Testis (tissue), 5 donors: ENCODE measurements at places on chromosomes 1 and 21. TPM values are rescaled to one million over a fixed set of nuclear protein-coding genes. Genes with fewer than 3 reads are reported as not detected.

Gene GOLT1A
- 1.5 TPM for total RNA-seq

Gene LINGO4
- total RNA-seq, result 3.5 TPM

Gene SLC35E2B
- total RNA-seq, result 48.8 TPM

Gene S100A9
- total RNA-seq, result 4.6 TPM

Gene SEC16B
- 5.9 TPM for total RNA-seq

Gene TRAF5
- total RNA-seq, result 20.3 TPM

Gene OR6N1
- 1.0 TPM for total RNA-seq

DNA sequence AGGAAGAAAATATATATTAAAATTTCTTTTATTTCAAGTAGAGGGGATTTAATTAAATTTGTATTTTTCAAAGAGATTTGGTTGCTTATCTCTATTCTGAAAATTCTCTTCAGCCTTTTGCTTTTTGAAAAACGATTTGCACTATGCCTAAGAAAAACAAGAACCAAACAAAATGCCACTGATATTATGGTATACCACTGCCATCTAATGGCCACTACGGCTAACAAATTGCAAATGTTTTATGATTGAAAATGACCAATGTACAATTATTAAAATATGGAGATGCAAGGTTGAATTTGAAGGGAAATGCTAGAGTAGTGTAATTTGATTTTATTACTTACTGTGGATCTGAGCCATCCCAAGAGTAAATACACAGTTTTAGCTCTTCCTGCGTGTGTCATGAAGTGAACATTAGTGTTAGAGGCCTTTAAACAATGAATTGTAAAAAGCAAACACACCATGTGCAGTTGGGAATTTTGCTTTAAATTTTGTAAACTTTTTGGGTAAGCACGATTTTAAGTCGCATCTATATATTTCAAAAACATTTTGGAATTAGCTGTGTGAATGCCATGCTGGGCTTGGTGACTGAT, 137.4 kb upstream of the USP25 start:
- DNase-seq, result no peak

- DNase-seq, result no peak
Measured at GRCh38 chr21:33844104-33844889, 71.3 kb downstream of the ATP5PO start.

DNA sequence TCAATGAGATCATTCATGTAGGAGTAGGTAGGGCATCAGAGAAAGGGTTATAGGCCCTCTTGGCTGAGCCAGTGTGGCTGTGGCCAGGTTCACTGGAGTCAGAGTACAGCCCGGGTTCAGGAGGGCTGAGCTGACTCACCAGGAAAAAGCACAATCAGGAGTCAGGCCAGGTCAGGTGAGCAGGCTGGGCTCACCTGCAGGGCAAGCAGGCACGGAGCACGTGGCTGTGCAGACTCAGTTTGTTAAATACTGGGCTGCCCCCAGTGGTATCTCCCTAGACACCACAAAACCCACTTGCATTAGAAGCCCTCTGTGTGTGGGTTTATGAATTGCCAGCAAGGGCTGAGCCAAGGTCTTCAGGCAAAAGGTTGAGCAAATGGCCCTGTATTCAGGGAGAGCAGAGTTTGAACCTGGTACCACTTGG, 122.1 kb upstream of the SERBP1 start:
- DNase-seq, result no peak

DNA sequence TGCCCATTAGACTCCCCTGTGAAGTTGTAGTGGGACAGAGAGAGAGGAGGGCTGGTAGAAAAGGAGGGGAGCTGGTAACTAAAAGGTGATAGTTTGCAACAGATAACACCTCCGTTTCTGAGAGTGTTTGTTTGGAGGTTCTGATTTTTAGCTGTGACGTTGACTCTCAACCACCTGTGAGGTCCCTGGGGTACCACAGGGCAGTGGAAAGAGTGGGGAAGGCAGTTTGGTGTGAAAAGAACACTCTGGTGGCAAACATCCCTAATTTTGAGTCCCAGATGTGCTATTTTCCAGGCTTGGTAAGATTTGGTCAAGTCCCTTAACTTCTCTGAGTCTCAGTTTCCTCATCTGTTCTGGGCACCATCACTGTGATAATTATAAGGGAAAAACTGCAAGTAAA, 29.3 kb downstream of the RAB3B start:
- DNase-seq, result no peak

GRCh38 chr1:51297401-51298321, 32.7 kb downstream of the TTC39A start:
- peak; percentile 50 for DNase-seq

- peak; percentile 77 for DNase-seq
Measured at GRCh38 chr1:2821966-2822620, 20.6 kb upstream of the TTC34 start.

GRCh38 chr21:40299451-40299850, 432.2 kb downstream of the PCP4 start:
- DNase-seq, result no peak

DNA sequence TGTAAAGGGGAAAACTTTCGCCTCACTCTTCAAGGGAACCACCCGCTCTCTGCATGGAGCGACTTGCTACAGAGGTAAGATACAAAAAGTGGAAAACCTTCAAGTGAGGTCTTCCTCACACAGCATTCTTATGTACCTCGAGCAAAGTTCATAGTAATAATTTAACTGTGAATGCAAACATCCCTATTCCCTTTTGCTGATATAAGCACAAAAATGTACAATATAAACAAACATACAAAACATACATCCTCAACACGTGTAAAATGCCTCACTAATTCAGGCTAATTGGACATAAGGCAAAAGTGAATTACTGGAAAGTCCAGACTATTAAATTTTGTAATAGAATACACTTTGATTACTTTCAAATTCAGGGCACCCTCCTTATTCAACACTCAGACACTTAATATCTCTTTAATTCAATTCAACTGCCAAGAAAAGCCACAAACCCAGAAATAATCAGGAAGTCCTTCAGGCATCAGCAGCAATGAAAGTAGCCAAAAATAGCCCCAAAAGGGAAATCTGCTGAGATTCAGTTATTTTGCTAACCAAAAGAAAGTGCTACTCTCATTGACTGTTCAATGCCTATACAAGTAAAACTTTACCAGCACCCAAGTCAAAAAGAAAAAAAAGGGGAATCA, 15.2 kb upstream of the LMX1A start:
- no peak for DNase-seq

DNA sequence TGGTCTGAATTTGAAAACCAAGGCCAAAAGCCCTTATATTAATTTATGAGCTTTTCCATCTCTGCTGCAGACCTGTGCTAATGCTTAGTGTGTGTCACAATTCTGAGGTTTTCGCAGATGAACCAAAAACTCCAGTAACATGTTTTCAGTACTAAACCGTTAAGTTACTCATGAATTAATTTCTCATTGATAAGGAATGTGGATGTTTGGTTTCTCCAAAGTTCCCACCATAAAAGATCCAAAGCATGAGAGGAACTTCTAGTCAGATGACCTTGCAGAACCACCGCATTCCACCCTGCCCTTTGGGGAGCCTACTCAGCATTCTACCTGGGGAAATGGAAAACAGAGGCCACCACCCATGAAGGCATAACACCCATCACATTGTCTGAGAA, 7.5 kb upstream of the LEPR start:
- no peak for DNase-seq

DNA sequence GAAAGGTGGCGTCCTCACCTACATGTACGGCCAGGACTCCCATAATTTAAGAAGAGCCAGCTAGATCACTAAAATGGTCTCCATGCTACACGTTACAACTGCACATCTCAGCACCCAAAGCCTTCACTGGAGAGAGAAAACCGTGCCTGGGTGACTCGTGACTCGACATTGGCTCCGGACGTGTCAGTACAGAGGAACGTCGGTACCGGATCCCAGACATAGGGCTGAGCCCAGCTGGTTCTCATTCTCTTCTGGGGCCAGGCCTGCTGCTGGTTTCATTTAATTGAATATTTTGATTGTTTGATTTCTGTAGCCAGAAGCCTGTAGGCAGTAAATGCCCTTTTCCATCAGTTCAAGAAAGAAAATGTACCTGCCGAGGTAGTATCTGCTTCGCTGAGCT, 93.1 kb downstream of the HHIPL2 start:
- DNase-seq, result peak; percentile 44

DNA sequence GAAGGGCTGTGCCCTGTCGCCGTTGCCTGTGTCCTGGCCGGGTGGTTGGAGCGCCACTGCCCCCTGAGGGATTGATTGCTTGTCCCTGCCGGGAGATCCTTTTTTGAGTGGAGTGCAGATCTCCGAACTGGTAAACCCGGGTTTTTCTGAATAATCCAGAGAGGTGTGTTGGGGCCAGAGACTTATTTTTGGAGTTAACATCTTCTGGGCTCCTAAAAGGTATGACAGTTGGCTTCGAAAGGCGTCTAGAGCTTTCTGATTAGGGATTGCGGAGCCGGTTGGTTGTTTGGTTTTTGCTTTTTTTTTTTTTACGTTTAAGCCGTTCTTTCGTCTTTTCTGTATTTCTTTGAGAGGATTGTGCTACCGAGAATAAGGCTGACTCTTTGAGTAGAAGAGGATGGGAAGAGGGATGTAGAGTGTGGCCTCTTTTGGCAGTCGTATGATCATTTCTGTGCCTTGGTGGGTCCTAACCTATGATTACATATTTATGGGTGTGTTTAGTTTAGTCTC, 756 bp downstream of the RLF start:
- DNase-seq, result no peak

DNA sequence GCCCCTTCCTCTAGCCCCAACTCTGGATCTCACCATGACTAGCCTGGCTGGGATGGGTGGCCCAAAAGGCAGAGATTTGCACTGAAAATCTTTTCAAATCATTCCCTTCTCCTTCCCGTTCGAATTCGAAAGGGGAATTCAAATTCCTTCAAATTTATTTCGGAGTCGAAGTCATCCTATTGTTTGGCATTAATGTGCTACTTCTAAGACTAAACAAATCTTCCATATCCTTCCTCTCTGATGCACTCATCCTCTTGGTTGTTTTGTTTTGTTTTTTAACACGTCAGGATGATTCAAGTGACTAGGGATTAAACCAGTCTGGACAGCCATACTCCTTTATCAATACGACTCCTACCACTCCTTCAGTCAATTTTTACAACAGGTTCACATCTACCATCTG, 95.5 kb upstream of the SGIP1 start:
- no peak for DNase-seq

GRCh38 chr1:165883056-165883455, 55.6 kb downstream of the UCK2 start:
- DNase-seq, result no peak

DNA sequence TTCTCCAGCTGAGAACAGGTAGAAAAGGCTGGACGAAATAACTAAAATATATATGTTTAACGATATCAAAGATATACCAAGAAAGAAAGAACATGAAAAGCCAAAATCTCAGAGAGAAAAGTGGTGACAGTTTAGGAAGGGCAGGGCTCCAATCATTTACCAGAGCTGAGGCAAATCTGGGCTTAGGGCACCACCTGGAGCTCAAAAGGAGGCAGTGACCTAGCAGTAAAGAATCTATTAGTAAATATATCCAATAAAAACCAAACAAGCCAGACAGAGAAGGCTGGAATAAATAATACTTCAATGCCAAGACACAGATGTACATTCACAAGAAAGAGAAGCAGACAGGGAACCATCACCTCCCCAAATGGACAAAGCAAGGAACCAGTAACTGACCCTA, 43.5 kb downstream of the CHIA start:
- peak; percentile 47 for DNase-seq

DNA sequence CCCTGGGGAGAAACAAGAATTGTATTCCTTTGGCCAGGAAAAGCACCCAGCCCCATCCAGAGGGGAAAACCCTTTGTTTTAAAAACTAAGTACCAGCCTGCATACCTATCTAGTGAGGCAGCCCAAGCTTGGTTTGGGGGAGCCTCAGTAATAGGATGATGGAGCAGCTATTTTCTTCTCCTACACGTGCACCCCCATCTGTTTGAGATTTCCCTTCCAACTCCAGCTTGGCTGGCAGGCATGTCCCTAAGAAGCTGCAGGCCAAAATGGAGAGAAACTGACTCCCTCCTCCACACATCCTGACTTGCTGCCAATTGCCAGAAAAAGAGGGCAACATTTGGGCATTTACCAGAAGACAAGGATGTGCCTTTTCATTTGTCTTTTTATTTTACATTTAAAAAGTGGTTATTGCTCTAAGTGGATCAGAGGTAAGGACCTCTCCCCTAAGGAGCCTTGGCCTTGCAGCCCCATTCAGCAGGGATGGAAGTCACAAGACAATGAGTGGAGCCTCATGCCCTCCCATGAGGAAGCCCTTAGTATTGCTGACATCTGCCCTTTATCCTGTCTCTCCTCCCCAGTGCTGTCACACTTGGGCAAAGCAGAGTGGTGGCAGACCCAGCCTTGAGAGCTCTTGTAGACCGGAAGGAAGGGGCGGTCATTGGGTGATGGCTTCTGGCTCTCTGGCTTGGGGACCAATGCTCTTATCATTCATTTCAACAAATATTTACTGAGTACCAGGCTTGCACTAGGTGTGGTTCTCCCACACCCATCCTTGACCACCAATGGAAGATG, 8.6 kb downstream of the FNDC5 start:
- DNase-seq, result no peak

DNA sequence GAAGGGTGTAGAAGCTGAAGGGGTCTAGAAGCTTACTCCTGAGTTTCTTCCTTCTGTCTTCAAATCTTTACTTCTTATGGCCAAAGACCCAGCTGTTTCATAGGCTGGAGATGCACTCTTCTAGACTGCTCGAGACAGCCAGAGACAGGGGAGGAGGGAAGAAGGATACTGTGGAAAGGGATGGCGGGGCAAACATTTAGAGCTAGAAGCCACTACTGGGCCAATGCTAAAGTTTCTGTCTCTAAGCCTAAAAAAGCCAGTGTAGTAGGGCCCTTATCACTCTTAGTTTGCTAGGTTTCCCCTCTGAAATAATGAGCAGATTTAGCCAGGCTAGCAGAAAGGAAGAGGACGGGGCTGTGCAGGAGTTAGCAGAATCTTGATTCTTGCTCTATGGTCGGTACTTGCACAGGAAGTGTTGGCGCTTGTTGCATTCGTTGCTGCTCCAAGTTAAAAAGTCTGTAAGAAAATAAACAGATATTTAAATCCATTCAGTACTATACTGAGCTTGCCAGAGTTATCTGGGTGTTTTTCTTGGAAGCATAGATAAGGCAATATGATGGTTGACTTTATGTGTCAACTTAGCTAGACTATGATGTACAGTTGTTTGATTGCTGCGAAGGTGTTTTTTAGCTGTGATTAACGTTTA, 16.9 kb downstream of the REG4 start:
- no peak for DNase-seq

GRCh38 chr1:222967466-222968240, 152.8 kb downstream of the DISP1 start:
- DNase-seq, result no peak

GRCh38 chr1:246111570-246111969, 395.5 kb downstream of the SMYD3 start:
- DNase-seq, result no peak

- DNase-seq, result no peak
Measured at GRCh38 chr1:171981303-171981702, 140.0 kb downstream of the DNM3 start.

DNA sequence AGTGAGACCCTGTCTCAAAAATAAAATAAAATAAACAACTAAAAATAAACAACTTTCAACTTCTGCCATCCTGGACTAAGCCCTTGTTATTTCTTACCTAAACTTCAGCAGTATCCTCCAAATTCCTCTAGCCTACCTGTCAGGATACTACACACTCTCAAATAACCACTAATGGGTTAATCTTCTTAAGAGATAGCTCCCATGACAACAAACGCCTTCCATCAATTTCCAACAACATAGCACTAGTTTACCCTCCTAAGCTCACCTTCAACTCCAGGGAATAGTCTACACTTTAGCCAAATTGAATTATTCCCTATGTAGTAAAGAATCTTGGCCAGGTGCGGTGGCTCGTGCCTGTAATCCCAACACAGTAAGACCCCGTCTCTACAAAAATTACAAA, 11.3 kb downstream of the AUNIP start:
- DNase-seq, result no peak

GRCh38 chr1:18166341-18166740, 58.7 kb downstream of the IGSF21 start:
- DNase-seq, result peak; percentile 63
